ENCODE measurements at places on chromosomes 12 and 14. TPM values are rescaled to one million over a fixed set of nuclear protein-coding genes. Genes with fewer than 3 reads are reported as not detected.

The CLEC4C gene
- total RNA-seq: not detected

The PYGL gene
- 1.6 TPM for total RNA-seq

The RNASE8 gene
- not detected for total RNA-seq

The KRT74 gene
- not detected for total RNA-seq

The SRSF5 gene
- total RNA-seq: 255 TPM

The REP15 gene
- total RNA-seq: not detected

The E2F7 gene
- 3.0 TPM for total RNA-seq

The GPD1 gene
- total RNA-seq: 0.16 TPM

The TMTC1 gene
- not detected for total RNA-seq

The CCDC196 gene
- not detected for total RNA-seq

The ACOT6 gene
- not detected for total RNA-seq

The CD69 gene
- 174 TPM for total RNA-seq

DNA sequence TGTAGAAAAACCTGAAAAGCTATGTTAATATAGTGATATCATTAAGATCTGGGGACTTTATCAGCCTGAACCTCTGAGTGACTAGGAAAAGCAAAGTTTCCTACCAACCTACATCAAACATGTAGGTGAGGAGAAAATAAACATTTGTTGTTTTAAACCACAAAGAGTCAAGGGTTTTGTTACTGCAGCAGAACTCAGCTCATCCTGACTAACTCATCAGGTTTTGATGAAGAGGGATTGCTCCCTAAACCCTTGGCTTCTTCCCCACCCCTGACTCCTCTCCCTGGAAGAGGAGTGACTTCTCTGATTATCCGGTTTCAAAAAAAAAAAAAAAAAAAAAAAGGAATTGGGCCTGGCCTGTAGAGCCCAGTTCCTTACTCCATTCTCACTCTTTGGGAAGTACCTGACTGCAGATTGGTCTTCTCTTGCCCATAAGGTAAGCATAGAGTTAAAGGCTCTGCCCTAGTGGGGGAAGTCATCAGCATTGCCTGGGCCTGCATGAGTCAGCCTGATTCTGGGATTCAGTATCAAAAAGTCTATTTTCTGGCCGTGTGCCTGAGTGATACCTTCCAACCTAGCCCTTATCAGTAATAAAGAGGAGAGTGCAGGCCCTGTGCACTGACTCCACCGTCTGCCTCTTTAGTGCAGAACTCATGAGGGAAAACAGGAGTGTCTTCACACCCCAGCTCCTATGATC, 16.9 kb downstream of the BDKRB1 start:
- no peak for DNase-seq

- DNase-seq: no peak
Observed at GRCh38 chr12:19332196-19332595, 107.1 kb upstream of the AEBP2 start.

DNA sequence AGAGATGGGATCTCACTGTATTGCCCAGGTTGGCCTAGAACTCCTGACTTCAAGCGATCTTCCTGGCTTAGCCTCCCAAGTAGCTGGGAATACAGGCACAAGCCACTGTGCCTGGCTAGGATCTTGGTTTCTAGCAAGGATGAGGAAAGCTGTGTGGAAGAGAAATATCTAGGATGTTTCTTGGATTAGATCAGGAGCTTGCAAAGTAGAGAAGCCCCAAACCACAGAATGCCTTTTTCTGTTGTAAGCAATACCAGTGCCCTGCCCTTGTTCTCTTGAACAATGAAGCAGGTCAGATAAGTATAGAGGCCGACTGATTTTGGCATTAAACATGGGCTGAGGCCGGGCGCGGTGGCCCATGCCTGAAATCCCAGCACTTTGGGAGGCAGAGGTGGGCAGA, 44.3 kb upstream of the STRN3 start:
- no peak for DNase-seq

DNA sequence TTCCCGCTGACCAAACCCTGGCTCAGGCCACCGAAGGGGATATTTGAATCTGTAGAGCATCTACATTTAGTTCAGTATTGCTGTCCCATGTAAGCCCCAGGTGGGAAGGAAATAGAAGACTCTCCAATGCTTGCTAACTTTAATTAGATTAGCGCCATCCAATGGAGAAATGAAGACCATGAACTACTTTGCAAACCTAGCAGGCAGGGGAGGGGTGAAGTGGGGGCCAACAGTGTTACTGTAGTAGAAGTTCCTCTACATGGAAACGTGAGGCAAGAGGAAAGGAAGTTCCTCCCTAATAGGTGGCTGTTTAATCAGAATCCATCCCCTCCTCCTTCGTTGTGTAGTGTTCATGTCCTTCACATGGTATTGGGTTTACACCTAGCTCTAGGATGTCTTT, 9.3 kb upstream of the DENND5B start:
- no peak for DNase-seq

GRCh38 chr12:85733221-85733840, 102.9 kb downstream of the RASSF9 start:
- DNase-seq: no peak

DNA sequence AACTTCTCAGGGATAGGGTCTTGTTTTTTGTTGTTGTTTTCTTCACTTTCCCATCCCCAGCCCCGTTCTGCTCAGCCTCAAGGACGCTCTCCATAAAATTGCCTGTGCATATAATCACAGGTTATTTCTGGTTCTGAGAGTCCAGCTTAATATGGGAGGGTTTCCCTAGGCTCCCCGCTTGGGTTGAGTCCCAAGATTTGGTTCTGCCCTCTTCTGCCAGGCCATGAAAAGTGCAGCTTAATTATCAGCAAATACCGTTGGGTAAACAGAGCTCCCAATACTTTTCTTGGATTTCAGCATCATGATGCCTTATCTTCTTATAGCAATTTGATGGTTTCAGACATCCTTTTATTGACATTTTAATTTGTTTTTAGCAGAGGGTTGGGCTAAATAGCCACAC, 75.6 kb downstream of the GRIN2B start:
- no peak for DNase-seq

- DNase-seq: no peak
Observed at GRCh38 chr12:116368196-116369194, 91.0 kb upstream of the MED13L start.

- DNase-seq: no peak
Observed at GRCh38 chr12:113462998-113463745, 8.5 kb downstream of the LHX5 start.

- no peak for DNase-seq
Observed at GRCh38 chr14:99910337-99911309, 117.4 kb downstream of the EML1 start.

- DNase-seq: no peak
Observed at GRCh38 chr14:69263364-69263763, 3.4 kb downstream of the GALNT16 start.

DNA sequence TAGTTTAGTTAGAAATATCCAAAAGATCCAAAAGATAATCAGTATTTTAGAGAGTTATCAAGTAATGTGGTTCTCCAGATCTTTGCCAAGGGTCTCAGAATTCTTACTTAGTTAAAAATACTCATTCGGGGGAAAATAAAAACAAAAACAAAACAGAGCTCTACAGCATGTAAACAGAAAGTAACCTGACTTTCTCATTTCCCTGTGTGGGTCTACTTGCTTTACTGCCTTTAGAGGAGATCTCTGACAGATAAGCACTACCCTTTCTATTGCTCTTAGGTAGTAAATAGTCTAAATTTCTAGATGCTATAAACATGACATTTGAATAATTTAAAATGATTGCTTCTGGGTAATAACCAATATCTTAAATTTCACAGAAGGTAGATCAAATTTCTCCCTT, 371.8 kb downstream of the RPL10L start:
- no peak for DNase-seq

DNA sequence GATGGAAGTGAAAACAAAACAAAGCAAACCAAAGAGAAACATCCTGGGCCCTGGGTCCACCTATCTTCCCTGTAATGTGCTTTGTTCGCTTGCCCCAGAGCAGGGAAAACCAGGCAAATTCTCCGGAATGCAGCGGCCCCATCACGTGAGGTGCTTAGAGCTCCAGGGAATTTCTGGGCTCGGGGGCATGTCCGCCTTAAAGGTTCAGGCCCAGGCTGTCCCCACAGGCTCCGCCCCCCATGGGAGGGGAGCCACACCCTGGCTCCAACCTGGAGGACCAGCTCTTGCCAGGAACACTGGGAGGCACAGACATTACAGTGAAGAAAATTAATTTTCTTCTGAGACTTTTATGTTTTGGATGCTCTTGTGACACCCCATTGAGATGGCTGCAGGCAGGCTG, 69.9 kb downstream of the RBM19 start:
- DNase-seq: no peak

- no peak for DNase-seq
Observed at GRCh38 chr14:50679674-50680073, 11.6 kb upstream of the SAV1 start.

- no peak for DNase-seq
Observed at GRCh38 chr12:98151105-98151590, 364.2 kb upstream of the TMPO start.

- peak; percentile 70 for DNase-seq
Observed at GRCh38 chr12:132834181-132834711, 5.6 kb upstream of the GOLGA3 start.

GRCh38 chr12:44507461-44507860, 368.7 kb downstream of the NELL2 start:
- no peak for DNase-seq

DNA sequence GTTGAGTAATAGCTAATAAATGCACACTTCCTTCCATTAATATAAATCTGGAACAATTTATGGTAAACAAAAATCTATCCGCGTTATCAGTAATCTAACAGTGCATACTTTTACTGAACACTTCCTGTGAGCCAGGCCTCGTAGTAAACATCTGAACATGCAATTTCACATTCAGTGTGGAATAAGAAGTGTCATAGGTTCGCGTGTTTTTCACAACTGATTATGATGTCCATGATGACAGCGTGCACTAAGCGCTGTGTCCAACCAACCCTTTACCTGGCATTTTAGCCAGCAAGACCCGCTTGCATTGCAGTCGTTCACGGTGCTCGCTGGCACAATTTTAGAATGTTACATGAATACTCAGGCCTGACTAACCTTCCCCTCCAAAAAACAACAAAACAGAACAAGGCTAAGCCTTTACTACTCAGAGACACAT, 2.1 kb downstream of the PNMA1 start:
- peak; percentile 18 for DNase-seq

- no peak for DNase-seq
Observed at GRCh38 chr12:15684896-15685658, 104.1 kb downstream of the EPS8 start.

DNA sequence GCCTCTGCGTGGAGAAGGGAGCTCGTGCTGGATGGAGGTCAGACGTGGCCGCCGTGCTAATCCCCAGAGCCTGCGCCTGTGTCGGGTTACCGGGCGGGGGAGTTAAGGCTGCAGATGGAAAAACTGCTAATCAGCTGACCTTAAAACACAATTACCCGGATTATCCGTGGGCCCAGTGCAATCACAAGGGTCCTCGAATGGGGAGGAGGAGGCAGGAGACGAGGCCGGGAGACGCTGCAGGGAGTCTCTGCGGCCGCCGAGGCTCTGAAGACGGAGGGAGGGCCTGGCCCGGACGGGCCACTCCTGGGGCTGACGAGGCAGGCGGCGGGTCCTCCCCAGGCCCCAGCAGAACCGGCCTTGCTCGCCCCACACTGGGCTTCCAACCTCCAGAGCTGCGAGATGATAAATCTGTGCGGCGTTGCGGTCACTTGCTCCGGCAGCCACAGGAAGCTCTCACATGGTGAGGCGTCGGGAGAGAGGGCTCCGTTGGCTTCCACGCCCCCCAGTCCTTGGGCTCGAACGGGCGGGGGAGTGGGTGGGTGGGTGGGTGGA, 32.9 kb upstream of the FBRSL1 start:
- DNase-seq: no peak

GRCh38 chr14:24056800-24057184, 5.0 kb downstream of the CARMIL3 start:
- DNase-seq: no peak
